ENCODE measurements at places on chromosomes 1 and 21. TPM values are rescaled to one million over a fixed set of nuclear protein-coding genes. Genes with fewer than 3 reads are reported as not detected.

The AMY1C gene
- not detected for total RNA-seq

DNA sequence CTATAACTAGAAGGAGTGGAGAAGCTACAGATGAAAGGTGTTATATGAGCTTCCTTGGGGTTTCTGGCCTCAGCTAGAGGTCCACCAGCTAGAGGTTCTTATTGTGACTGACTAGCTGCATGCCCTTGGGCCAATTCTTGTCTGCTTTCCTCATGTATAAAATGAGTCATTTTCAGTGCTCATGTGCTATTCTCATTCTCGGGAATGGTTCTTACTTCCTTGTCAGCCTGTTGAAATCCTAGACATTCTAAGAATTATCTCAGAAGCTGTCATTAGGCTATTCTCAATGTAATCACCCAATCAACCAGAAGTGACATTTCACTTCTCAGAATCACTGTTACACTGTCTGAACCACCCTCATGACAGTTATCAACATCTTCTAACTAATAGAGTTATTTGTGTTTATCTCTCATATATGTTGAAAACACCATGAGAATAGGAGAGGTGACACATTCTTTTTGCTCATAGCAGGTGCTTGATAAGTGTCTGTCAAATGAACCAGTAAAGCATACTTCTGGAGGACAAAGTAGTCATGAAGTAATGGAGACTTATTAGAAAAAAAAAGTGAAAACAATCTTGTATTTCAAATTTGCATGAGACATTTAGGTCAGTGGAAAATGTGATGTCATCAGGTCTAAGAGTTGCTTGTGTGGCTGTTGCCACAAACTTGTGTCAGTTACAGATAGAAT lies 122.8 kb upstream of the IVNS1ABP start:
- DNase-seq, result no peak

The MYCL gene
- 0.40 TPM for total RNA-seq

The LCE1E gene
- total RNA-seq, result not detected

GRCh38 chr1:7292036-7292681 lies 478.9 kb upstream of the VAMP3 start:
- no peak for DNase-seq

The EPHA2 gene
- 2.4 TPM for total RNA-seq

GRCh38 chr1:165248969-165249571 lies 107.4 kb downstream of the LMX1A start:
- no peak for DNase-seq

The CRNN gene
- total RNA-seq, result not detected

The USH2A gene
- total RNA-seq, result not detected

DNA sequence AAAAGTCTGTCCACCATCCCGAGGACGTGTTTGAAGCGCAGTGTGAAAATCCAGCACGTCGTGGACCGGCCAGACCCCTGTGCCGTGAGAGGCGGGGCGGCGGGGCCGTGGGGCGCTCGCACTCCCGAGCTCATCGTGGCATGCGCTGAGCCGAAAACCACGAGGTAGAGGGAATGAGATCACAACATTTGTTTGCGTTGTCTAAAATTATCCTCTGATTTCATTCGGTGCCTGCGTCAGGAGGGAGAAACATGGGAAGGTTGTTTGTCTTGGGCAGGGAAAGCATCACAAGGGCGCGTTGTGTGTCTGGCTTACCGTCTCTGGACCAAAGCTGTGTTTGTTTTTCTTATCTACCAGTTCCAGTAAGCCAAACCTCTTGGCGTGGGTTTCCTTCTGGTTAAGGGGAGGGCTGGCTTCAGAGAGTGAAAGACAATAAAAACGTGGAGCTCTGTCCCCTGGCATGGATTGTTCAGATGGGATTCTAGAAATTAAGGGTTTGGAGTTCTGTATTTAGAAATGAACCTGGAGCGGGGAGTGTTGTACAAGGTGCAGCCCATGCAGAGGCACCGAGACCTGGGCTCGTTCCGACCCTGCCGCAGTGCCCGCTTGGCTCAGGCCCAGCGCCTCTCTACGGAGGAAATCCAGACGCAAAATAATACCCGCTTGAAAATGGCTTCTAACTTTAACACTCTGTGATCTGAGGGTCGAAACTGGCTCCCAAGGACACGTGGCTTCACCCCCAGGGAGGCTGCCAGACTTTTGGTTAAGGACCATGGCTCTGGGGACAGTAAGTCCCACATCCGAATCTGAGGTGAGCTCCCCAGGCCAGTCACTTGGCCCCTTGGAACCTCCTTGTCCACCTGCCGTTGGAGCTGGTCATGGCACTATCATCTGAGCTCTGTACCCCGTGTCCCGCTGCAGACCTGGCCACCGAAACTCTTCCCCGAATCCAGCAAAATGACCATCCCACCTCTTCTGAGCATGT lies 68.7 kb upstream of the FAM3B start:
- no peak for DNase-seq

- no peak for DNase-seq
These were observed 18.0 kb upstream of the OLIG2 start for GRCh38 chr21:33007747-33008146.

GRCh38 chr1:103353391-103353790 lies 172.1 kb upstream of the RNPC3 start:
- DNase-seq, result no peak

The PADI2 gene
- total RNA-seq, result 0.77 TPM

DNA sequence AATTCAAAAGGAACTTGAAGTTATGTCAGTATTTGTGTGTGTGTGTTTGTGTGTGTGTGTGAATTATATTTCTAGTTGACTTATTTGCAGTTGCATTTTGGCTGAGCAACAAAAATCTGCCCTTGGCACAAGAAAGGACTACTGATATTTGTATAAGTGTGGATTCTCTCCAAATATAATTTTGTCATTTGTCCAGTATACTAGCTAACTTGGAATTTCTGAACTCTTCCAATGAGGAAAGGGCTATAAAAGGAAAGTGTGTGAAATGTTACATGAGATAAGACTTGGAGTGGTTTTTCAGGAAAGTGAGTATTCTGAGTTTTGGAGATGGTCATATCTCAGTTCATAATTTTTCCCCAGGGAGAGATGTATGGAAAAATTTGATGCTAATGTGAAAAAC lies 1384.1 kb upstream of the B3GALT2 start:
- DNase-seq, result no peak

GRCh38 chr1:161706482-161707347 lies at the start of gene FCRLA:
FCRLA (plus strand) TSS chr1:161707229; CDS start chr1:161707265, 36 bp downstream.
- DNase-seq, result no peak

DNA sequence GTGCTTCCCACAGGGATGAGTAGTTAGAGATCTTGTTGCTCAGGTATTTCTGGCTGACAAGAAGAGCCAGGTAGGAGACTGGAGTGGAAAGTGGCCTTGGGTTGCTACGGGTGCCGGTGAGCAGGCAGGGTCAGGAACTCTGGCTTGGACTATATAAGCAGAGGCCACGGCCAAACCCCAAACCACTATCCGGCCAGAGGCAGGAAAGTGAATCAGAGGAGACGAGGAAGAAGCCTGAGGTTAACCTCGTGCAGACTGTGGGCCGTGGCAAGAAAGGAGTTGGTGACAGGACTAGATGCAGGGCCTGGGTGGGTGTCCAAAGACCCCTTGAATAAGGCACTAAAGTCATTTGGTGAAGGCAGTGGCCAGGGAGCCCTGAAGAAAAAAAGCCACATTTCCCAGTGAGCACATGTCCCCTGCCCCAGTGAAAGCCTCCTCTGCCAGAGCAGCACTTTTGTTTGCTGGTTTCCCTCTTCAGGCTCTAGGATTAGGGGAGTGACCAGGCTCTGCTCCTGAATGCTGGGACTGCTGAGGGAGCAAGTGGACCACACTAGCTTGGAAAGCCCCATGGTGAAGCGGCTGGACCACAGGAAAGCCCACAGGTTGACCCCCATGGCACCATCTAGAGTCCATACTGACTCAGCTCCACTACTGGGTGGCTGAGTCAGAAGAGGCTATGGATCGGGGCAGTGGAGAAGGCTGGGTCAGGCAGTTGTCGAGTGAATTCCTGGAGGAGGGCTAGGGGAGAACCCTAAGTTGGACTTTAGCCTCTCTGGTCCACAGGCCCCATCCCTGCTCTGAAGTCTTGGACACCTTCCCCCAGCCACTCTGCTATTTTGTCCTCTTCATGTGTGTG lies 23.4 kb downstream of the CSF1 start:
- DNase-seq, result no peak

GRCh38 chr1:99619583-99619982 lies 26.3 kb upstream of the PALMD start:
- no peak for DNase-seq
